ENCODE measurements at places on chromosomes 6 and 20. TPM values are rescaled to one million over a fixed set of nuclear protein-coding genes. Genes with fewer than 3 reads are reported as not detected.
A peak's percentile ranks its signal among the peaks of the same experiment; 100 is the strongest.

SLA2 gene
- total RNA-seq, result 0.09 TPM

PRPH2 gene
- 5.3 TPM for total RNA-seq

TRIM15 gene
- not detected for total RNA-seq

BLOC1S5 gene
- 15.7 TPM for total RNA-seq

MOXD1 gene
- total RNA-seq, result 3.1 TPM

GRCh38 chr20:47075263-47075662 lies 180.6 kb downstream of the EYA2 start:
- no peak for DNase-seq

DNA sequence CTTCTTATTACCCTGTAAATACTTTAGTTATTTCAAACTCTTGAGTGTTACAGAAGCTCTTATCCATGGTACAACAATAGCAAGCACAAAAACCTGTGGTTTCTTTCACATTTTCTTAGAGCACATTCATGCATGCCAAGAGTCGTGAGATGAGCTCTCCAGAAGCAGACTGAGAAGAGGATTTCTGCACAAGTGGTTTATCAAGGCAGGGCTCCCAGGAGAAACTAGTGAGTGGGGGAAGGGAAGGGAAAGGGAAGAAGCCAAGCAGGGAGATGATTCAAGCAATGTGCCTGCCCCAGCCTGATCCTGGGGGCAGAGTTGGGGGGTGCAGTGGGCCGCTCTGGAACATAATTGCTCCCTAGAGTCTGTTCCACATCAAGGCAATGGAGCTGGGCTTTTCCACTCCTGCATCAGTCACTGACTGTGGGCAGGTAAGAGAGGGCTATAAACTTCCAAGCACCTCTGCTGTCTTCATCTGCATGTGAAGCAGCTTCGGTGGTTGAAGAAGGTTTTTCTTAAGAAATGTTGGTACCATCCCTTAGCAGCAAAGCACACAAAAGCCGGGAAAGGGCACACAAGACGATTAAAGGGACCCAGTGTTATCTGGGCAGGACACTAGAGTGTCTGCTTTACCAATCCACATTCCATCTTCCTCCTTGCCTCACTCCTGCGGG lies 152.1 kb downstream of the PLCB4 start:
- DNase-seq, result peak; percentile 26

DNA sequence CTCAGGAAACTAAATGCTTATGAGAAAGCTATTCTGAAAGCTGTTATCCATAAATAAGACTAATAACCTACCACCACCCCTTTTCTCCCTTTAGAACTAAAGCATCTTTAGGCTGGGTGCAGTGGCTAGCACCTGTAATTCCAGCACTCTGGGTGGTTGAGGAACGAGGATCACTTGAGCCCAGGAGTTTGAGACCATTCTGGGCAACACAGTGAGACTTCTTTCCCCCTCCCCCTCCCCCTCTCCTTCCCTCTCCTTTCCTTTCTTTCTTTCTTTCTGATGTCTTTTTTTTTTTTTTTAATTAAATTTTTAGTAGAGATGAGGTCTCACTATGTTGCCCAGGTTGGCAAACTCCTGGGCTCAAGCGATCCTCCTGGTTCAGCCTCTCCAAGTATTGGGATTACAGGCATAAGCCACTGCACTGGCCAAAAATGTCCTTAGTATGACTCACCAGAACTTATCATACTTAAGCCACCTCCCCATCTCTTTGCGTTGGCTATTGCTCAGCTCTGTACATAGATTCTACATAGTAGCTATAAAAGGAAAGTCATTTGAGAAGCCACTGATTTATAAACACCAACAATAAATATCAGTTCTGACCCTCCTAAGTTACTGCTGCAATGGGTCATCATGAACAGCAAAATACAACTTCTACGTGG lies 54.8 kb upstream of the SPDEF start:
- DNase-seq, result peak; percentile 10

DNA sequence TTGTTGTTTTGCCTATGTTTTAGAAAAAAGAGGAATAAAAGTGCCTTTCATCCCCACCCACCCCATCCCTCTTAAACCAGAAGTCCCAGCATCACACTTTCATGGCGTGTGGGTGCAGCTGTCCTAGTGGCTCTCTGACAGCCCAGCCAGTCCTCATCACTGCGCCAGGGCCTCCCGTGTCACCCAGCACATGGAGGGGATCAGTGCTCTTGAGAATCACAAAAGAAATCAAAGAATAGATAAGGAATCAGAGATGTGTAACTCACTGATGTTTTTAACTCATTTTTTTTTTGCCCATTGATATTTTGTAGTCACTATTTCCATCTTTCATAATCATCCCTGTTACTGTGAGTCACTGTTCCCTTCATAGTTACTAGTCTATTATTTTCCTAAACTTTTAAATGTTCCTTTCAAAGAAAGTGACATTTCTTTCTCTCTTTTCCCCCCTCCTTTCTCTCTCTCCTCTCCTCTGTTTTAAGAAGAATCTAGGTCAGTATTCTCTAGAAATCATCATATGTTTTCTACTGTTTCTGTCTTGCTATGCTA lies 78.6 kb downstream of the AIG1 start:
- peak; percentile 18 for DNase-seq

DNA sequence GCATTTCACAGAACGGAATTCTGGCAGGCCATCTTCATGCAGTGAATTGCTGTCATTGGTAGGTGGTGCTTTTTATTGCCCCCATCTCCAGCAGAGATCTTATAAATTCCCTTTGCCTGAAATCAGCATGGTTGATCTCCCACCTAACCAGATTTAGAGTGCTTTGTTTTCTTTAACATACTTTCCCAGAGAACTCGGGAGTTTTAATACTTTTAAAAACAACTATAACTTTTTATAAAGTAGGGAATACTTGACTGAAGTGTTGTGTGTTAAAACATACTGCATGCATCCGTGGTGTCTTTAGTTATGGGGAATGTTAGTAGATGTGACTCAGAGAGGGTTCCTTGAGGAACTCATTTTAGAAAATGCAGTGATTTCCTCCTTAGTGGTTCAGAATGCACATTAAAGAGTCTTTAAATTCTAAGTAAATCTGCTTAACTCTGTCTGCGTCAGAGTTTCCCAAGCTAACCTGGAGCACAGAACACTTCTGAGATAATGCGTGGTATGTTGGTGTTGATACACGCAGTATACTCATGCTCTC lies 54.9 kb downstream of the AKAP12 start:
- DNase-seq, result no peak

DNA sequence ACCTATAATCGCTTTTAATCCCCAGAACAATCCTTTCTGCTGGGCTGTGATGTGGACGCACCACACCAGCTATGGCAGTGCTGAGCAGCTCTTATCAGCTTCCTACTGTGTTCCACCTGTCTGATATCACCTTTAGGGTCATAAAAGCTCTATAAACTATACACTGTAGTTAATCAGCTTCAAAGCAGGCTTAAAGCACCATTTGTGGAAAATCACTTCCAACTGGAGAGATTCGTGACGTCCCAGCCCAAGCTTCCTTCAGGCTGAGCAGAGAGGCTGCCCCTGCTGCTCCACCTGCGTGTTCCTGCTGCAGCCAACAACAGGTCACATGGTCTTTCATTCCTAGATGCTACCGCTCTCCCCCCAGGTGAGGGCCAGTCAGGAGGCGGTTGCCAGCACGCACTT lies 156.5 kb downstream of the SMOC2 start:
- no peak for DNase-seq

DNA sequence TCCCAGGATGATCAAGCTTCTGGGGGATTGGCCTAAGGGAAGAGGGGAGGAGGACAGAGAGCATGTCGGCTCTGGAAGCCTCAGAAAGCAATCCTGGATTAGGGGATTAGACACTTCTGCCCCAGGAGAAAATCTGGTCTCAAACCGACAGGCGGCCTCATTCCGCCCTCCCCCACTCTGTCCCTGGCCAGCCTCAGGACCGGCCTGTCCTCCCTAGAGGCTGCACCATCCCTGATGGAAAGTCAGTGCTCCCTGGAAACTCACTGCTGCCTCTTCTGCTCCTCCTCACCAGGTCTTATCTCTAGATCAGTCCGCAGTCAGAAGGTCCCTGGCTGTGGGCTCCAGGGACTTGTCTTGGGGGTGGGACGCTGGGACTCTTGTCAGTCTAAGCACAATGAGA lies 905 bp upstream of the SLC12A5 start:
- DNase-seq, result no peak

DNA sequence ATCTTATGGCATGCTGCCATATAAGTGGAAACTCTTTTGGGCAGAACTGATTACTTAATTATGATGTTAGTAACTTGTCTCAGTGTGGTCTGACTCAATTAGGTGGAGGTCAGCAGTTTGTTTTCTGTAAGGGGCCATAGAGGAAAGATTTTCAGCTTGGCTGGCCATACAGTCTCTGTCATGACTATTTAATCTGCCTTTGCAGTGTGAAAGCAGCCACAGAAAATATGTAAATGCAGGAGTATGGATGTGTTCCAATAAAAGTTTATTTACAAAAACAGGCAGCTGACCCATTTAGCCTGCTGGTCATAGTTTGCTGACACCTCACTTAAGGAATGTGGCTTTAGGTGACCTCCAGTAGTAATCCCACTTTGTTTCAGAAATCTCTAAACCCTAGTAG lies 700.7 kb downstream of the EPM2A start:
- no peak for DNase-seq

DNA sequence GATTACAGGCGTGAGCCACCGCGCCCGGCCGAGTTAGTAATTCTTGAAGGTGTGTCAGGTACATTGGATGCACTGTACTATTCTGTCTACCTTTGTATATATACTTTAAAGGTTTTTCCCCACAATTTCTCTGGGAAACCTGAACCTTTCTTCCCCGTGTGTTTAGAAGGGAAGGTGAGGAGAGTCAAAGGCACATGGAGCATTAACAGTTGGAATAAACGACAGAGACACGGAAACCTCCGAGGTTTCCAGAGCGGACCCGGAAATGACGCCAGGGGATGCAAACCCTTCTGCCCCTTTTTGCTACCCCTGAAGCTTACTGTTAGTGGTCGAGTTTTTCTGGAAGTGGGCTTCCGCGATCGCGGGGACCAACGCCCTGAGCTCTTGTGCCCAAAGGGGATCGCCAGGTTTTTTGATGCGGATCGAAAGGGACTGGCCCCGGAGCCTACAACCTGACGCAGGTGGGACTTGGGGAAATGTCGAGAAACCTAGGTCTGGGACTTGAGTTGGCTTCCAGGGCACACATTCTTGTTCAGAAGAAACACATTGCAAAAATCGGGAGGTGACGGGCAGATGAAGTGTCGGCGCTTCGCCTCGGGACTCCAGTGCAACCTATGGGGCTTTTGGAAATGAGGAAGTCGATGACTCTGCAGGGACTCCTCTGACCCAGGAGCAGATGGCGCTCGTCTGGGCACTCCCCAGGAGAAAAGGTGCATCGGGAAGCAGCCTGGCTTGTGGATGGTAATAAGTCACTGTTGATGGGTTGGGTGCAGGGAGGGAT lies 218.2 kb downstream of the OR2B2 start:
- DNase-seq, result peak; percentile 56

GRCh38 chr20:31926493-31926892 lies 25.4 kb downstream of the PDRG1 start:
- no peak for DNase-seq

- DNase-seq, result peak; percentile 82
Observed at GRCh38 chr20:46117704-46118467, at the start of gene CD40. TSS of gene CD40 (plus strand) at chr20:46118314. CDS start at chr20:46118344, 30 bp downstream.

DNA sequence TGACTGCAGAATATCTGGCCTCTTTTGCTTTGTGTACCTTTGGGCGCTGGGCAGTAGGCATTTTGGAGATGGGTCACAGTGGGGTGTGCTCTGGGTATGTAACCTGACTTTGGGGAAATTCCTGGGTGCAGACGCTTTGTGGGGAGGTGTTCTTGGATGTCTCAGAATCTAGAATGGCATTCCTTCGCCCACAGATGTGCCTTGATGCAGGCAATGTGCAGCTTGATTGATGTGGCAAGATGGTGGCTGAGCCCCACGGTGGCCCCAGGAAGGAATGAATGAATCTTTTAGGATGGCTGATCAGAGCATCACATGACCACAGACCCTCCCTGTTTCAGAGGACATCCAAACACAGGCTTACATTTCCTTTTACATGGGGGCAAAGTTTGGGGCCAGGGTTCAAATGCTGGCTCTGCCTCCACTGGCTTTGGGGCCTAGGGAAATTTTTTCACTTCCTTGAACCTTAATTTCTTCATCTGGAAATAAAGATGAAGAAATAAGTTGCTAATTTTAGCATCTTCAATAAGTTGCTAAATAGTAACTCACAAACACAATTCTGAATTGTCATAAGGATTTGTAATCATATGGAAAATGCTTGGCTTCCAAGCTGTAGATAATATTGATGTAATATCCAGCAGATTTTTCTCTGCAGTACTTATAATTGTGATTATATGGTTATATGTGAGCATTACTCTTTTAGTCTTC lies 5.6 kb downstream of the PPP1R16B start:
- DNase-seq, result no peak

DNA sequence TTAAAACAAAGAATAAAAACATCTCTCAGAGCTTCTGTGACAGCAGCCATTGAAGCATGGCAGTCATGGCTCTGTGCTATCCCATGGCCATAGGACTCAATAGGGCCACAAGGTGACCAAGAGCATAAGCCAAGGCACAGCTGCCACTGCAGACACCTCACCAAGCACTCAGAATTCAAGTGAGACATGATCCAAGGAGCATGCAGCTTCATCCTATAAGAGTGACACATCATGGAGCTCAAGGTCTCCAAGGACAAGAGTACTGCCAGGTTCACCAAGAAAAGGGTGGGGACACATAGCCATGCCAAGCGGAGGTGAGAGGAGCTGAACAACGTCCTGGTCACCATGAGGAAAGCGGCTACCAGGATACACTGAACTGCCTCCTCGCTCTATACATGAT lies 53.0 kb downstream of the RCAN2 start:
- no peak for DNase-seq

GRCh38 chr6:3159805-3160781 lies 2.7 kb upstream of the TUBB2A start:
- DNase-seq, result no peak

- no peak for DNase-seq
Observed at GRCh38 chr6:35895560-35895959, 25.3 kb downstream of the SRPK1 start.

DNA sequence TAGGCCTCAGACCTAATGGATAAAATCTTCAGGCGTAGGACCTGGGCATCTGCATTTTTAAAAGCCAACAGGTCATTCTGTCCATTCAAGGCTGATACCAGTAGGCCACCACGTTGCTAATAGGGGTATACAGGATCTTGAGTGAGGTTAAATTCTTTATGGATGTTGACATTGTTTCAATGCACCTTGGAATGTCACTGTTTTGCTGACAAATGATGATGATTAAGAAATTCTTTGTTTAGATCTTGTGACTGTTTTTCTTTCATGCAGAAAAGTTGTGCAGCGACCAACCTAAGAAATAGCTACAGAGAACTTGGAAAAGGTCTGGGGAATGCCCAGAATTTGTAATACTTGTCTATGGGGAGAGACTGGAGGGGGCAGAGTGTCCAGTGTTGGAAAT lies 101.1 kb upstream of the CLDN20 start:
- DNase-seq, result no peak

- no peak for DNase-seq
Observed at GRCh38 chr6:26372308-26373144, 7.5 kb downstream of the BTN3A2 start.

GRCh38 chr6:40146902-40147301 lies 212.6 kb upstream of the MOCS1 start:
- no peak for DNase-seq

All from muscle of leg (tissue), 16 donors.